ENCODE measurements at places on chromosomes 5 and 9. TPM values are rescaled to one million over a fixed set of nuclear protein-coding genes. Genes with fewer than 3 reads are reported as not detected.

CD180 gene
- total RNA-seq: not detected

PPP3R2 gene
- total RNA-seq: not detected

TMEM267 gene
- total RNA-seq: 11.6 TPM

SUSD3 gene
- total RNA-seq: not detected

MYMK gene
- total RNA-seq: not detected

SPINK13 gene
- total RNA-seq: not detected

ZFP2 gene
- 0.75 TPM for total RNA-seq

PTGDS gene
- total RNA-seq: not detected

TMEM232 gene
- 0.38 TPM for total RNA-seq

All from endothelial cell of umbilical vein (primary cell).